Fibroblast of lung (primary cell): ENCODE measurements at places on chromosomes 7 and 10. TPM values are rescaled to one million over a fixed set of nuclear protein-coding genes. Genes with fewer than 3 reads are reported as not detected.

DIP2C gene
- polyA plus RNA-seq = 9.3 and 10.7 TPM in 2 replicates

PRLHR gene
- not detected in 2 replicates for polyA plus RNA-seq

SPDYE11 gene
- not detected in 2 replicates for polyA plus RNA-seq

MCM10 gene
- polyA plus RNA-seq = 3.1 and 10.4 TPM in 2 replicates

MMP21 gene
- 0.05 TPM in 1 of 2 replicates, not detected in the other for polyA plus RNA-seq

ABCC2 gene
- 0.17 and 0.21 TPM in 2 replicates for polyA plus RNA-seq

DMBT1 gene
- polyA plus RNA-seq = not detected in 2 replicates

CRHR2 gene
- not detected in 2 replicates for polyA plus RNA-seq

RBM20 gene
- 0.02 and 0.05 TPM in 2 replicates for polyA plus RNA-seq

FOXP2 gene
- 2.8 and 5.4 TPM in 2 replicates for polyA plus RNA-seq

MRC1 gene
- 0.01 TPM in 2 replicates for polyA plus RNA-seq

GDF2 gene
- not detected in 2 replicates for polyA plus RNA-seq

CLDN3 gene
- polyA plus RNA-seq = 0.05 TPM in 1 of 2 replicates, not detected in the other

DDC gene
- polyA plus RNA-seq = not detected in 2 replicates

SYNPO2L gene
- polyA plus RNA-seq = 0.11 and 0.27 TPM in 2 replicates

COL13A1 gene
- polyA plus RNA-seq = 5.7 and 10.7 TPM in 2 replicates

C10orf71 gene
- polyA plus RNA-seq = not detected in 2 replicates

TEX47 gene
- not detected in 2 replicates for polyA plus RNA-seq

CPEB3 gene
- polyA plus RNA-seq = 0.27 and 0.37 TPM in 2 replicates

PPP1R9A gene
- 0.38 and 0.68 TPM in 2 replicates for polyA plus RNA-seq

TSPAN15 gene
- polyA plus RNA-seq = 0.56 TPM in 1 of 2 replicates, not detected in the other

ADIRF gene
- 39.4 and 172 TPM in 2 replicates for polyA plus RNA-seq

IKZF5 gene
- 8.9 and 12.5 TPM in 2 replicates for polyA plus RNA-seq

CD36 gene
- polyA plus RNA-seq = 7.5 and 102 TPM in 2 replicates

GPER1 gene
- 2.0 and 2.4 TPM in 2 replicates for polyA plus RNA-seq

CDHR1 gene
- polyA plus RNA-seq = 0.02 and 0.05 TPM in 2 replicates

SLC18A3 gene
- not detected in 2 replicates for polyA plus RNA-seq

SORCS1 gene
- polyA plus RNA-seq = 0.01 TPM in 2 replicates

GBX1 gene
- not detected in 2 replicates for polyA plus RNA-seq

CPVL gene
- polyA plus RNA-seq = 0.34 TPM in 1 of 2 replicates, not detected in the other

MASTL gene
- 5.9 and 12.0 TPM in 2 replicates for polyA plus RNA-seq

VWDE gene
- polyA plus RNA-seq = 0.07 and 0.09 TPM in 2 replicates

PLEKHS1 gene
- not detected in 2 replicates for polyA plus RNA-seq

YKT6 gene
- polyA plus RNA-seq = 96.4 and 99.0 TPM in 2 replicates

FZD8 gene
- polyA plus RNA-seq = 0.12 and 0.23 TPM in 2 replicates

ARMS2 gene
- not detected in 2 replicates for polyA plus RNA-seq

LEP gene
- polyA plus RNA-seq = 0.36 TPM in 1 of 2 replicates, not detected in the other

SDK1 gene
- 1.0 and 2.5 TPM in 2 replicates for polyA plus RNA-seq

LIPN gene
- polyA plus RNA-seq = not detected in 2 replicates

ARHGAP19 gene
- polyA plus RNA-seq = 5.6 and 9.0 TPM in 2 replicates

CALML5 gene
- polyA plus RNA-seq = not detected in 2 replicates

SLC26A3 gene
- not detected in 2 replicates for polyA plus RNA-seq

CUZD1 gene
- polyA plus RNA-seq = 0.52 and 0.53 TPM in 2 replicates

LDB1 gene
- polyA plus RNA-seq = 41.6 and 50.6 TPM in 2 replicates

SPRN gene
- polyA plus RNA-seq = 0.93 and 1.2 TPM in 2 replicates

GJC3 gene
- polyA plus RNA-seq = not detected in 2 replicates

CYP26A1 gene
- polyA plus RNA-seq = not detected in 2 replicates

SPOCK2 gene
- polyA plus RNA-seq = 0.02 and 0.06 TPM in 2 replicates

SRRM3 gene
- polyA plus RNA-seq = 0.40 and 1.2 TPM in 2 replicates

TMEM225B gene
- polyA plus RNA-seq = 0.60 and 1.3 TPM in 2 replicates

GIMAP2 gene
- 0.54 and 1.4 TPM in 2 replicates for polyA plus RNA-seq

RARRES2 gene
- 9.8 and 67.0 TPM in 2 replicates for polyA plus RNA-seq

SH2D4B gene
- not detected in 2 replicates for polyA plus RNA-seq

NUTM2E gene
- 0.01 TPM in 1 of 2 replicates, not detected in the other for polyA plus RNA-seq

C10orf67 gene
- 0.09 and 0.16 TPM in 2 replicates for polyA plus RNA-seq
